C1 segment of cervical spinal cord (tissue), 14 donors: ENCODE measurements at places on chromosomes 2 and 18.

DNA sequence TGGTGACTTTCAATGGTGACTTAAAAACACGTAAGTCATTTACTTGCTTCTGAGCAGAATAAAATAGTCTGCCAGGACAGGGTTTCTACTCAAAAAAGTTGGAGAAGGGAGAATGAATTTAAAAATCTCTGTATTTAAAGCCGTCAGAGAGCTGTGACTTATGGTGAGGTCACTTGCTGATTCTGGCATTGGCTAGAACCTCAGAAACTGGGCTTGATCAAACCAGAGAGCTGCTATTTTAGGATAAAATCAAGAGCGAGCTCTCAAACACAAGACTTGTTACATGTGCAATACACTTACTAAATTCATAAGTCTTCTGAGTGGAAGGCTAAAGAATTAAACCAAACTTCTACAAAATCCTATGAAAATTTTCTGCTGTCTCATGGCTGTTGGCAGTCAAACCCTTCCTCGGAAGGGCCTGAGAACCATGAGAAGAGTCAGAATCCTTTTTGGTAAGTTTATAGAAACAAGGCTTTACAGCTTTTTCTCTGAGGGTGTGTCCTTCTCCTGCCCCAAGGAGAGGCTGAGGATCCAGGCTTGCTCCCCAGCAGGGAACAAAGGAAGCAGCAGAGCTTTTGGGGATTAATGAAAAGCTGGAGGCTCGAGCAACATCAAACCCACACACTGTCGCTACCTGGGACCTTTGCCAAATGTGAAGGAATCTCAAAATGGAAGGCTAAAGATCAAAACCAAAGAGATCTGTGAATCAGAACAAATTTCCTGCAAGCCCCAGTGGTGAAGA, 816.4 kb downstream of the SOCS6 start:
- DNase-seq = no peak

GRCh38 chr2:32838418-32838817, 108.3 kb upstream of the LTBP1 start:
- DNase-seq = no peak

- no peak for DNase-seq
These were observed 7.4 kb upstream of the VRK2 start for GRCh38 chr2:58039170-58039611.

DNA sequence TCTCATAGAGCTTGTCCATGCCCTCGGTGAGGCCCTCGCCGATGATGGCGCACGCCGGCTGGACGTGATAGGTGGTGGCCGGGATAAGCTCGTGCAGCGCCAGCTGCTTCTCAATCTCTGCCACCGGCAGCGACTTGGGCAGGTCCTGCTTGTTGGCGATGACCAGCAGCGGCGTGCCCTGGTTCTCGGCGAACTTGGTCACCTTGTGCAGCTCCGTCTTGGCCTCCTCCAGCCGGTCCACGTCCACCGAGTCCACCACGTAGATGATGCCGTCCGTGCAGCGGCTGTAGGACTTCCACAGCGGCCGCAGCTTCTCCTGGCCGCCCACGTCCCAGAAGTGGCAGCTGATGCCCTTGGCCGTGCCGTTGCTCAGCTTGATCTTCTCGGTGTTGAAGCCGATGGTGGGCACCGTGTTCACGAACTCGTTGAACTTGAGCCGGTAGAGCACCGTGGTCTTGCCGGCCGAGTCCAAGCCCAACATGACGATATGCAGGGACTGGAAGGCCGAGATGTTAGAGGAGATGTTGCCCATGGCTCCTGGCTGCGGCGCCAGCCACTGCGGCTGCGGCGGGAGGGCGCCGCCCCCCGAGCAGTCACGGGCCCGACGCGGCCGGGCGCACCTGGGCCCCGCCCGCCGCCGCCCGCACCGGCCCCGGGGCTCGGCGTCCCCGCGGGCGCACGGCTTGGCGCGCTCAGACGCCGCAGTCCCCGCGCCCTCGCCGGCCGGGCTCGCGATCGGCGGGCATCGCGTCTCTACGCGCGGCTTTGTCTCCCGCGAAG, 636 bp downstream of the ARL4C start:
- DNase-seq = no peak

- no peak for DNase-seq
These were observed 13.2 kb downstream of the NRP2 start for GRCh38 chr2:205695460-205695991.

DNA sequence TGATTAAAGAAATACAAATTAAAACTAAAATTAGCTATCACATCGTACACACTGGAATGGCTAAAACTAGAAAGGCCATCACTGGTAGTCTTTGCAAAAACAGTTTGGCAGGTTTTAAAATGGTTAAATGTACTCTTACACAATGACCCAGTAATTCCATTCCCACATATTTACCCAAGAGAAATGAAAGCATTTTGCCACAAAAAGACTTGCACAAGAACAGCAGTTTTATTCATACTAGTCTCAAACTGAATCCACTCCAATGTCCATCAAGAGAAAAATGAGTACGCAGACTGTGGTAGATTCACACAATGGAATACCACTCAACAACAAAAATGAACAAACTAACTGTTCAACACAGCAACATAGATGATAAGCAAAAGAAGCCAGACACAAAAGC, 29.1 kb downstream of the SP140L start:
- no peak for DNase-seq

DNA sequence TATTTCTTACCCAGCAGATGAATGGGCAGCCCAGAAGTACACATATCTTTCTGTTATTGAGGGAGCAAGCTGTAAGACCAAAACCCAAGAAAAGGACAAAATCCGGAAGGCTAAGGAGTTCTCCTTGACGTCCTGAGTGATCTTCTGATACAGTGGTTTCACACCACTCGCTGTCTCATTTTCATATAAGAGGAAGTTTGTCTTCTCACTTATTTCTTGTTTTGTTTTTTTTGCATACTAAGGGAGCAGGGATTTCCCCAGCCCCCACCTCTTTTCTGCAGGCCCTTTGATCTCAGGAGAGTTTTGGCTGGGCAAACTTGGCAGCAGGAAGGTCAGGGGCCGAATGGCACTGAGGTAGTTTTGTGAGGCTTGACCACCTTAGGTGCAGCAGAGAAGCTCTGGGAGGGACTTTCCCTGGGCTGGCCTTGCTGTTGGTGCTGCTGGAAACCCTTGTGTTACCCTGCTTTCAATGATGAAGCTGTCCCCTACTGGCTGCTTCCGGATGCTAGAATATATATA, 13.3 kb downstream of the CHRNA1 start:
- DNase-seq = no peak

DNA sequence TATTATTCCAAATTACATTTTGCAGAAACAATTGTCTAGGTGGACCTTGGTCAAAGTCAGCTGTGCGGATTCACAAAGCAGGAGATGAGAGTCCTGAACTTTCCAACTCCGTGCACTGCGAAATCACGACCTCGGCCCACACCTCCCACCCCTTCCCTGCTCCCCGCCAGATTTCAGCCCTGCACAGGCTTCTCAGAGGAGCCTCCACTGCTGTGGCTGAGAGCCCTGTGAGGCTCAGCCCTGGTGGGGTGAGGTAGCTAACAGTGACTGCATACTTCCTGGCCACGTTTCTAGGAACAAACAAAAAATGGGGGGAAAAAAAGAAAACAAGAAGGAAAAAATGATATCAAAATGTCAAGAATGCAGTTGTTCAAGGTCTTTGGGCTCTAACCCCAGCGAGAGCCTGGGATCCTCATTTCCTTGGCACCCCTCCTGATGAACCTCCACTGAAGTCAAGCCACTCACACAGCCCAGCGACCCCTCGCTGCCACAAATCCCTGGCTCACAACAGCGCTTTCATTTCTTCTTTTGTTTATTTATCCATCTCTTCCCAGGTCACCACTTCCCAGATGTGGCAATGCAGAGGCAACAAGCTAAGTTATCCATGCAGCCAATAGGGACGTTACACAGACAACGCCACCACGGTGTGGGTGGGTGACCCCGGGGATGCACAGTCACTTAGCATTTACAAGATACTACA, 729.7 kb upstream of the ID2 start:
- DNase-seq = no peak

DNA sequence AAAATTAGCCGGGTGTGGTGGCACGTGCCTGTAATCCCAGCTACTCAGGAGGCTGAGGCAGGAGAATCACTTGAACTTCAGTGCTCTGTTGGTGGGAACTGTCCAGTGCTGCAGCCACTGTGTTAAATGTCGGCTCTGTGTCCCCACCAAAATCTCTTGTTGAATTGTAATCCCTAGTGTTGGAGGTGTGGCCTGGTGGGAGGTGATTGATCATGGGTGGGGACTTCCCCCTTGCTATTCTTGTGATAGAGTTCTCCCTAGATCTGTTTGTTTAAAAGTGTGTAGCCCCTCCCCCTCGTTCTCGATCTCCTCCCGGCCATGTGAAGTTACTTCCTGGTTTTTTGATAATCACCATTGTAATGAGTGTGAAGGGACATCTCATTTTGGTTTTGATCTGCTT, 9.8 kb upstream of the RPL31 start:
- DNase-seq = no peak
